ENCODE measurements at places on chromosomes 12 and 14.

GRCh38 chr12:64678248-64678647, 68.0 kb downstream of the RASSF3 start:
- DNase-seq = no peak

GRCh38 chr12:14572401-14572800, 4.7 kb upstream of the PLBD1 start:
- no peak for DNase-seq

DNA sequence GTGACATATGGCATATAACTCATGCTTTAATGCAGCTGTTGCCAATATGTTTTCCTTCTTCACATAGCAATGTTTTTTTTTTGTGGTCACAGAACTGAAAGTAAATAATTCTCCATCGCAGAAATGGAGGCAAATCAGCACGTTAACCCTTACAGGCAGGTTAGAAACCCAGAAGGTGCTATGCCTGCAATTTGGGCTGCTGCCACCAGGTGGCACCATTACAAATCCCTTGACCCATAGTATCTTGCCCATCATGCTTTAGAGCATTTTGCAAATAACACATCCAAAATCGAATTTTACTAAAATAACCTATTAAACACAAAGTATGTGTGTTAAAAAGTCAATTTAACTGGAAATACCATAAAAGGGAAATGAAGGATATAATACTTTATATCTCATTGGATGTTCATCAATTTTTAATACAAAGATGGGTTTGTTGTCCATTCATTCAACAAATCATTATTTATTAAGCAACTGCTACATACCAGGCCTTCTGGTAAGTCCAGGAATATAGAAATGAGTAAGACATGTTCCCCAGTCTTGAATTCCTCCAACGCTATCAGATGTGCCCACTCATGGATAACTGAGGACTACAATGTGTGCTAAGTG, 340.1 kb downstream of the GLT1D1 start:
- no peak for DNase-seq

- DNase-seq = no peak
Observed at GRCh38 chr12:96334502-96334901, 65.7 kb downstream of the CDK17 start.

GRCh38 chr12:91332302-91332701, 149.7 kb upstream of the DCN start:
- no peak for DNase-seq

- DNase-seq = peak; percentile 82
Observed at GRCh38 chr14:24307575-24308341, at the start of gene CIDEB. Gene CIDEB (minus strand): TSS chr14:24307977. CDS start chr14:24307858, 119 bp downstream.

DNA sequence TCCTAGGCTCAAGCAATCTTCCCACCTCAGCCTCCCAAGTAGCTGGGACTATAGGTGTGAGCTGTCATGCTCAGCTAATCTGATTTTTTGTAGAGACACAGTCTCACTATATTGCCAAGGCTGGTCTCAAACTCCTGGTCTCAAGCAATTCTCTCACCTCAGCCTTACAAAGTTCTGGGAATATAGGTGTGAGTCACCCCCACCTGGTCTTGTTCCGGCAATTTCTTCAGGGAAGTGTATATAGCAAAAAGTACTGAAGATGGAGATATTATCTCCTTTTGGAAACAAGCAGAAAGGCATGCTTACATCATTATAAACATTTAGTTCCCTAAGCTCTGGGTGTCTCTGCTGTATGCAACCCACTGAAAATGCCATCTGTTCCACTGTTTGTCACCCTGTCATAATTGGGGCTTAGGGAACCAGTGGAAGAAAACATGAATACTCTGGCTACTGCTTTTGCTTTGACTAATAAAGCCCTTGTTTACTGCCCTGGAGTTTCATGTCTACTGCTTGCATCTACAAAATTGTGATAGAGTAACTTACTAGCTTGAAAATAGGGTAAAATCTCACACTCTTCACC, 940.2 kb downstream of the GALC start:
- no peak for DNase-seq

- DNase-seq = no peak
Observed at GRCh38 chr12:23484238-23484637, 465.2 kb downstream of the SOX5 start.

GRCh38 chr12:62693376-62694050, 226.9 kb downstream of the MON2 start:
- DNase-seq = no peak

DNA sequence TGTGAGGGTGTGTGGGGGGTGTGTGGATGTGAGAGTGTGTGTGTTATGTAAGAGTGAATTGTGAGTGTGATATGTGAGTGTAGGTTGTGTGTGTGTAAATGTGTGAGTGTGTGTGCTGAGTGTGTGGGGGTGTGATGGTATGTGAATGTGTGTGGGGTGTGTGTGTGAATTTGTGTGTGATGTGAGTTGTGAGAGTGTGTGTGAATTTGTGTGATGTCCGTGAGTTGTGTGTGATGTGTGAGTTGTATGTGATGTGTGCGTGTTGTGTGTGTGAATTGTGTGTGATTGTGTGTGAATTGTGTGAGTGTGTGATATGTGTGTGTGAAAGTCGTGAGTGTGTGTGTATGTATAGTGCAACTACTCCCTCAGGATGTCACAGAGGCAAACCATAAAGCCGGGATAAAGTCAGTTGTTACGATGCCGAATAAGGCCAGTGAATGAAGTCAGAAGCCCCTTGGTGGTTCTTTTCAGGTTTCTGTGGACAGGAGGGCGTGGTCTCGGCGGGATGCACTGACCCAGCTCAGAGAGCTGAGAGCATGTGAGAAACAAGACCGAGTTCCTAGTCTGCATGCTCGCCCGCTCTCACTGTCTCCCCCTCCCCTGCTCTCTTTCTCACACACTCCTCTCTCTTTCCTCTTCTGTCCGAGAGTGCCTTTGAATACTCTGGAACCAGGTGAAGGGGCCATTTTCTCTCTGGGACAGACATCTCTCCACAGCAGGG, 71.8 kb upstream of the MAX start:
- DNase-seq = no peak

DNA sequence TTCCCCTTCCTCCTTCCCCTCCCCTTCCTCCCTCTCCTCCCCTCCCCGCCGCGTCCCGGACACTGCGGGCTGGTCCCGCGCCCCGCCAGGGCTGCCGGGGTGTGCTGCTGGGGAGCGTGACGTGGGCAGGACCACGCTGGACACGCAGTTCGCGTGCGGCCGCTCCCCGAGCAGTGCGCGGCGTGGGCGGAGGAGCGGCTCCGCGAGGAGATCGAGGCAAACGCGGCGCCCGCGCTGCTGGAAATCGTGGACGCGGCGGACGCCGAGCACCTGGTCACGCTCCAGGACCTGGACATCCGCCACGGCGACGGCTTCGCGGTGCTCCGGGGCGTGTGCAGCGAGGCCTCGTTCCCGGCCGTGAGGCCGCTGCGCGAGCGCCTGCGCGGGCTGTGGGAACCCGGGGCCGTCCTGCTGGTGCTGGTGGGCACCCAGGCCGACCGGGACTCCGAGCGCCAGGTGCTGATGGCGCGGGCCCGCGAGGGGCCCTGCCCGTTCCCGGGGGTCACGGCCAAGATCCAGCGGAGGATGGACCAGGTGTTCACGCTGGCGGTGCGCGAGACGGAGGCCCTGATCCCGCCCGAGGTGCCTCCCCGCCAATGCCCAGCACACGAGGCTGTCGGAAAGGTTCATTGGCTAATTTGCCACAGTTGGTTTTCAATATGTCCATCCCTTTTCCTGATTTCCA, 84.3 kb downstream of the TNFAIP2 start:
- DNase-seq = no peak

DNA sequence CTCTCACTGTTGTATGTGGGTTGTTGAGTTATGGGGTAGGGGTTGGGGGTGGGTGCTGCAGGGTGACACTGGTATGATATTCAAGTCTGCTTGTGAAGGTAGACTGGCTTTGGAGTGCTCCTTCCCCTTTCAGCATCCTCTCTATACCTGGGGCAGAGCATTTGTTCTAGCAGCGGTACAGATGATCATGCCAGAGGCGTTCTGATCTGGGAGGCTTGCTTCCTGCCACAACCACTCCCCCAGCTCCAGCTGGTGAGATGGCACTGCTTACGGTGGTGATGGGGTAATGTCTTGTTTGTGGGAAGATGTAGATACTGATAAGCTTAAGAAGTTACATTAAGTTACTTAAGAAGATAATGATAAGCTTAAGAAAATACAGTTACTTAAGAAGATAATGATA, 131.8 kb downstream of the ERC1 start:
- no peak for DNase-seq

All from inflammatory macrophage treated with lipopolysaccharide for 1 hour (primary cell).